ENCODE measurements at places on chromosomes 2 and 18.
A peak's percentile ranks its signal among the peaks of the same experiment; 100 is the strongest.

- DNase-seq, result no peak
These were observed 183.4 kb downstream of the NCK2 start for GRCh38 chr2:105928086-105928485.

GRCh38 chr2:224084266-224084892 is 45.3 kb upstream of the SERPINE2 start:
- DNase-seq, result no peak

- no peak for DNase-seq
These were observed 53.6 kb downstream of the STRN start for GRCh38 chr2:36912695-36913094.

GRCh38 chr2:36450466-36451196 is 95.1 kb downstream of the CRIM1 start:
- peak; percentile 70 for DNase-seq

GRCh38 chr2:120988051-120988699 is 252.5 kb downstream of the GLI2 start:
- DNase-seq, result no peak

Measured in adipocyte (in vitro differentiated cells).